ENCODE measurements at places on chromosomes 12 and 14. TPM values are rescaled to one million over a fixed set of nuclear protein-coding genes. Genes with fewer than 3 reads are reported as not detected.

The PLBD1 gene
- 15.9 TPM for total RNA-seq

The KRT79 gene
- total RNA-seq = not detected

The KRT80 gene
- total RNA-seq = not detected

The OVCH1 gene
- 0.40 TPM for total RNA-seq

The GRIN2B gene
- total RNA-seq = 2.5 TPM

The RALGAPA1 gene
- 61.8 TPM for total RNA-seq

The PROX2 gene
- total RNA-seq = not detected

The MYO1H gene
- not detected for total RNA-seq

The SLCO1B3 gene
- not detected for total RNA-seq

The TESPA1 gene
- 6.6 TPM for total RNA-seq

The VRTN gene
- total RNA-seq = not detected

The TTC8 gene
- 12.4 TPM for total RNA-seq

The ASCL1 gene
- total RNA-seq = not detected

The TMEM229B gene
- 8.3 TPM for total RNA-seq

The RND1 gene
- not detected for total RNA-seq

The CIDEB gene
- 94.7 TPM for total RNA-seq

The ERP27 gene
- 1.2 TPM for total RNA-seq

The DTX3 gene
- total RNA-seq = 15.7 TPM

The LRIG3 gene
- total RNA-seq = 136 TPM

The MYH6 gene
- total RNA-seq = not detected

The INSM2 gene
- not detected for total RNA-seq

The SRGAP1 gene
- total RNA-seq = 92.4 TPM

The SCN8A gene
- total RNA-seq = 0.28 TPM

The ABCC9 gene
- 8.0 TPM for total RNA-seq

The NPC2 gene
- 200 TPM for total RNA-seq

The TCL1B gene
- total RNA-seq = not detected

The GSKIP gene
- 56.9 TPM for total RNA-seq

The AQP2 gene
- total RNA-seq = not detected

The IL31 gene
- total RNA-seq = not detected

The OR6C76 gene
- total RNA-seq = not detected

The CMA1 gene
- total RNA-seq = not detected

The HPD gene
- not detected for total RNA-seq

The ALDH1L2 gene
- 2.4 TPM for total RNA-seq

The GALNT8 gene
- total RNA-seq = 58.6 TPM

The KSR2 gene
- total RNA-seq = 0.27 TPM

The SLC6A13 gene
- total RNA-seq = 0.80 TPM

The HDAC7 gene
- total RNA-seq = 9.8 TPM

The SLC10A1 gene
- total RNA-seq = not detected

The KERA gene
- not detected for total RNA-seq

The RBP5 gene
- total RNA-seq = not detected

The OR10AD1 gene
- not detected for total RNA-seq

The RPL10L gene
- 1.8 TPM for total RNA-seq

The TAS2R19 gene
- 14.9 TPM for total RNA-seq

The KRT75 gene
- not detected for total RNA-seq

The KLHDC2 gene
- 96.8 TPM for total RNA-seq

The DBX2 gene
- total RNA-seq = not detected

The PA2G4 gene
- total RNA-seq = 55.6 TPM

The SERPINA1 gene
- 1,757 TPM for total RNA-seq

The LTBP2 gene
- 11.7 TPM for total RNA-seq

The NR2C1 gene
- 65.9 TPM for total RNA-seq

The EIF4B gene
- total RNA-seq = 234 TPM

The LRFN5 gene
- total RNA-seq = not detected

The CCDC175 gene
- total RNA-seq = not detected

The HOTAIR gene
- not detected for total RNA-seq

The ATF1 gene
- total RNA-seq = 18.4 TPM

The LRRIQ1 gene
- total RNA-seq = not detected

The KRT81 gene
- total RNA-seq = not detected

The IAPP gene
- not detected for total RNA-seq

The CBLN3 gene
- total RNA-seq = not detected
